ENCODE measurements at places on chromosomes 4 and X.

- DNase-seq: no peak
Observed at GRCh38 chr4:26766141-26766540, 94.5 kb upstream of the STIM2 start.

DNA sequence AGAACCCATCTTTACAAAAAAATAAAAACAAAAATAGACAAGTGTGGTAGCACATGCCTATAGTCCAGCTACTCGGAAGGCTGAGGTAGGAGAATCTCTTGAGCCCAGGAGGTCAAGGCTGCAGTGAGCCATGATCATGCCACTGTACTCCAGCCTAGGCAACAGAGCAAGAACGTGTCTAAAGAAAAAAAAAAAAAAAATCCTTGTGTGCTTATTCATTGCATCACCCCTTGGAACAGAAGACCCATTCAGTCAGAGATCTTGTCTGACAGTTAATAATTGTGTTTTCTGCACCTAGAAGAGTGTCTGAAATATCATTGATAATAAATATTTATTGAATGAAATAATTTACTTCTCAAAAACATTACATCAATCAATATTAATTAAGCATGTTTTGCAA, 97.4 kb upstream of the TBL1X start:
- DNase-seq: no peak

GRCh38 chr4:178823673-178824295, 1381.5 kb upstream of the AGA start:
- no peak for DNase-seq

DNA sequence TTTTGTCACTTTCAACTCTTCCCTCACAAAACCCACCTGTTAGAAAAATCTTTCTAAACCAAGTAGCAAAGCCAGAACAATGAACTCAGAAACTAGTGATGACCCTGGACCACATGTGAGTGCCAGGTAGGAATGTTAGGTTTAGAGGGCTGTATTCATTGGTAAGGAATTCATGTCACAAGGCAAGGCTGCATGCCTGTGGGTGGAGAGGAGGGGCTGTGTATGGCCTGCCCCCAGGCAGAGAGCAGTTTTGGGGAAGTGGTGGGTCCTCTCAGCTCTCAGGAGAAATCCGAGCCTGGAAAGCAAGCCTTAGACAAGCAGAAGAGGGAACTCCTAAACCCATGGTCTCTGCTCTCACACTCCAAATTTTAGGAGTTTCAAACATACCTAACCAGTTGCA, 2.4 kb downstream of the RNF175 start:
- DNase-seq: no peak

GRCh38 chr4:81647388-81647787, 175.7 kb upstream of the RASGEF1B start:
- no peak for DNase-seq

DNA sequence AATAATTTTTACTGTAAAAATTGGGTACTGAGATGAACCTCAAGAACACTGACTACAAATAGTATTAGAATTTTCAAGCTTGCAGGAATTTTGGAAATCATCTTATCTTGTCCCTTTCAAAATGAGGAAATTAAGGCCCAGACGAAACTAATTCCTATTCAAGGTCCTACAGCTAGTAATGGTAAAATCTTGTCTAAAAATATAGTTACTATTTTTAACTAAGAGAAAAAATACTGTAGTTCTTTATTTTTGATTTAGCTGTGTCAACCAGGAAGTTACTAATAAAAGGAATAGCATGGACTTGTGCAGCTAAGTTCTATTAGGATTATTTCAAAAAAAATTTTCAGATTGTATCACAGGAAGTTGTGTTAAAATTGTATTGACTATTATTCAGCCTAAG, 12.7 kb downstream of the PRIMPOL start:
- no peak for DNase-seq

- peak; percentile 59 for DNase-seq
Observed at GRCh38 chrX:10098270-10098713, 58.5 kb upstream of the CLCN4 start.

- DNase-seq: peak; percentile 47
Observed at GRCh38 chrX:111869639-111870034, 6.3 kb upstream of the TRPC5OS start.

- peak; percentile 50 for DNase-seq
Observed at GRCh38 chr4:153257151-153257620, 52.9 kb downstream of the TRIM2 start.

DNA sequence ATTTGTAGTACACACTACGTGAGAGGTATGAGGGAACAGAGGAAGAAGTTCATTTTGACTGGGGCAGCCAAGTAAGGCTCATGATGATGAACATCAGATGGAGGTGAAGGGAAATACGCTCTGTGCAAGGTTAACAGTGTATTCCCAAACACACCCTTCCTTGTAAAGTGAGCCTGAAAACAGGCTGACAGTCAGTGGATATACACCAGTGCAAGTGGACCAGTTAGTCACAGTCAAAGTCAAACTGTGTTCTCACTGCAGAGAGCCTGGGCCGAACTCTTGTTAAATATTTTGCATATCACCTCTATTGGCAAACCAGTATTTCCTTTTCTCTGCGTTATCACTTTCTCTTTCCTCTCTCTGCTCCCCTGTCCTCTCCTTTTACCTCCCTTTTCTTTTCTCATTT, 23.4 kb upstream of the RHOH start:
- no peak for DNase-seq

GRCh38 chr4:89337681-89338080, 30.1 kb upstream of the GPRIN3 start:
- no peak for DNase-seq

- no peak for DNase-seq
Observed at GRCh38 chrX:108121291-108121690, 29.7 kb downstream of the ATG4A start.

- DNase-seq: peak; percentile 30
Observed at GRCh38 chrX:109345856-109346255, 136.0 kb downstream of the GUCY2F start.

GRCh38 chrX:39472161-39472560, 625.6 kb downstream of the BCOR start:
- DNase-seq: no peak

GRCh38 chr4:180542445-180543100, 1700.6 kb upstream of the TENM3 start:
- no peak for DNase-seq

DNA sequence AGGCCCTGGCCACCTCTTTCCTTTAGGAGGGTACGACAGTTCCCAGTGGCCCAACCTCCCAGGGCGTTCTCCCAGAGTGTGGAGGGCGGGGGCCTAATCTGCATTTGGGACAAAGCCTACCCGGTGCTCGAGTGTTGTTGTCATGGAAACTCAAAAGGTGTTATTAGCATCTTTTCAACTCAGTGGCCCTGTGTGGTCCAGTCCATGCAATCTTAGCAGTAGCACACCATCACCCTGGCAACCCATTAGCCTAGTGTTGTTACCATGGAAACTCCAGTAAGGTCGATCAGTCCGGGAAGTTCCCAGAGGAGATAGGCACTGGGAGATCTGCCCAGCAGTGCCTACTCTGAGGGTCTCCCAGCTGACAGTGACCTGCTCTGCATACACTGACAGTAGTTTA, 20.2 kb downstream of the APLN start:
- DNase-seq: no peak

DNA sequence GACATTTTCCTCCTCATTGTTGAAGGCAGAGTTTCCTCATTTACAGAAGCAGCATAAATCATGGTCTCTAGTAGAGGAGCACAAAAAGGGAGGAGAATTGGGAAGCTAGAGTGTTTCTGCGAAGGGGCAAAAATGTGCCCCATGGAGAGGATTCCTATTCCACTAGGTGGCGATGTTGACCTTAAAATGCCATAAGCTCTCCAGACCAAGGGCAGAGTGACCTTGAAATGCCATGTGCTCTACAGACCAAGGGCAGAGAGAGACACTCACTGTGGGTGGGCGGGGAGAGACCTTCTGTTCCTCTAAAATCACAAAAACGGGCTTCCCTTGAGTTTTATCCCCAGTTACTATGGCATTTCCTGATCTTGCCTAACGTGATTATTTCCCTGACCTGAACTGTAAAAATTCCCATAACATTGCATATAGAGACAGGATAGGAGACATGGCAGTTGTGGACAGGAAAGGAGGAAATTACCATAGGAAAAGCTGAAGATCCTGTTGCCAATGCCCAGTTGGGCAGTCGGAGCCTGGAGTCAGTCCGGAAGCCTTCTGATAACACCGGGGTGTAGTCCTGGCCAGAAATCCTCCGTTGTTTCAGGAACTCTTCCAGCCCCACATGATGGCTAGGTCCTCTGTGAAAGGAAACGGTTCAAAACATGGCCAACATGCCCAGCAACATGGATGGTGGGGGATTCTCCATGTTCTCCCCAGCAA, 567.7 kb downstream of the MAGEB5 start:
- no peak for DNase-seq

- DNase-seq: no peak
Observed at GRCh38 chrX:123927845-123928244, 33.7 kb upstream of the STAG2 start.

DNA sequence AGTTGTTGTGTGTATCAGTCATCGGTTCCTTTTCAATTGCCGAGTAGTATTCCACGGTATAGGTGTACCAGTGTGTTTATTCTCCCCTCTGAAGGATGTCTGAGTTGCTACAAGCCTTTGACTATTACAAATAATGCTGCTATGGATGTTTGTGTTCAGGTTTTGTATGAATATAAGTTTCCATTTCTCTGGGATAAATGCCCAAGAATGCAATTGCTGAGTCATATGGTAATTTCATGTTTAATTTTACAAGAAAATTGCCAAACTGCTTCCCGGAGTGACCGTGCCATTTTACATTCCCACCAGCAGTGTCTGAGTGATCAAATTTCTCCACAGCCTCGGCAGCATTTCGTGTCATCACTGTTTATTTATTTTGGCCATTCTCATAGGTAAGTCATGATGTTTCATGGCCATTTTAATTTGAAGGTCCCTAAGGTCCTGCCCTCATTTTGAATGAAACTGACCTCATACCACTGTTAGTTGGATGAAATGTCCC, 73.9 kb downstream of the IRF2 start:
- no peak for DNase-seq

GRCh38 chr4:130714006-130714405, 1618.1 kb downstream of the C4orf33 start:
- no peak for DNase-seq

GRCh38 chr4:129323658-129324057, 227.7 kb downstream of the C4orf33 start:
- no peak for DNase-seq

- DNase-seq: no peak
Observed at GRCh38 chr4:145786261-145786660, 106.3 kb downstream of the C4orf51 start.
